ENCODE measurements at places on chromosomes 3 and 15.

- H3K4me3 ChIP-seq = no peak overlapping the region
- H3K4me1 ChIP-seq = peaks cover 4% of the 10 kb centered on the region
- no peak for DNase-seq
- H3K27me3 ChIP-seq = peaks cover 9% of the 10 kb centered on the region
- H3K27ac ChIP-seq = no peak overlapping the region
Observed at GRCh38 chr15:78617076-78617475, 3.7 kb downstream of the CHRNA3 start.

- H3K36me3 ChIP-seq = no peaks in the 10 kb centered on the region
- DNase-seq = no peak
- H3K4me1 ChIP-seq = peaks cover 27% of the 10 kb centered on the region
- H3K27ac ChIP-seq = peak overlapping the region; percentile 87
Observed at GRCh38 chr3:11600501-11601282, 43.0 kb downstream of the VGLL4 start.

DNA sequence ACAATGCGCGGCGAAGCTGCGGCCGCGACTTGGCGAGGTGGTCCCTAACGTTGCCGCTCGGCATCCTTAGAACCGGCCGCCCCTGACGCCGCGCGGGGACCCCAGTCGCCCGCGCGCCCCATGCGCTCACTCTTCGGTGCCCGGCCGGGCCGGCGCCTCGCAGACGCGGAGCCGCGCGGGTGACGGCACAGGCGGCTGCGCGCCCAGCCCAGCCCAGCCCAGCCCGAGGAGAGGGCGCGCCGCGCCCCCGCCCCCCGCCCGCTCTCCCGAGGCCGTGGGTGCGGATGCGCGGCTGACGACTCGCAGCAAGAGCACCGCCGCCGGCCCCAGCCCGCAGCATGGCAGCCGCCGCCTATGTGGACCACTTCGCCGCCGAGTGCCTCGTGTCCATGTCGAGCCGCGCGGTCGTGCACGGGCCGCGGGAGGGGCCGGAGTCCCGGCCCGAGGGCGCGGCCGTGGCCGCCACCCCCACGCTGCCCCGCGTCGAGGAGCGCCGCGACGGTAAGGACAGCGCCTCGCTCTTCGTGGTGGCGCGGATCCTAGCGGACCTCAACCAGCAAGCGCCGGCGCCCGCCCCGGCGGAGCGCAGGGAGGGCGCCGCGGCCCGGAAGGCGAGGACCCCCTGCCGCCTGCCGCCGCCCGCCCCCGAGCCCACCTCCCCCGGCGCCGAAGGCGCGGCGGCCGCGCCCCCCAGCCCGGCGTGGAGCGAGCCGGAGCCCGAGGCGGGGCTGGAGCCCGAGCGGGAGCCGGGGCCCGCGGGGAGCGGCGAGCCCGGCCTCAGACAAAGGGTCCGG lies 437 bp downstream of the KLF13 start:
- DNase-seq = no peak
- peak overlapping the region; percentile 48 for H3K4me3 ChIP-seq
- H3K27ac ChIP-seq = peak overlapping the region; percentile 97
- H3K36me3 ChIP-seq = peaks cover 2% of the 10 kb centered on the region

DNA sequence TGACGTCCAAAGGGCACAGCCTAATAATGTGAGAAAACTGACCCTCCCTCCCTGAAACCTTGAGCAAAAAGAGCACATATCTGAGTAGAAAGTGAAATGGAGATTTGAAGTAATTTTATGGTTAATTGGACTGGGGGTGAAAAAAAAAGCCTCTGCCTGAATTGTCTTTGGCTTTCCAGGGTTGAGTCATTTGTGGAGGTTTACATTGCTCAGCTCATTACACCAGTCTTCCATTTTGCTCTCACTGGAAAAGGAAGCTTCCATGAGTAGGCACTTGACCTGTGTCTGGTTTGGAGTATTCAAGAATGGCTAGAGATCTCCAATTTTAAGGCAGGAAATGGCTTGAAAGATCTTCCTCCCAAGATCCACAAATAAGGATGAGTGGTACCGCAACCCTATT lies 273.9 kb downstream of the PDCD6IP start:
- no peak overlapping the region for H3K27ac ChIP-seq
- no peaks in the 10 kb centered on the region for H3K36me3 ChIP-seq
- H3K4me3 ChIP-seq = no peak overlapping the region
- DNase-seq = no peak
- H3K27me3 ChIP-seq = no peaks in the 10 kb centered on the region
- peaks cover 4% of the 10 kb centered on the region for H3K4me1 ChIP-seq

GRCh38 chr3:89246326-89246725 lies 138.9 kb downstream of the EPHA3 start:
- no peak for DNase-seq
- H3K27ac ChIP-seq = no peak overlapping the region
- no peaks in the 10 kb centered on the region for H3K4me1 ChIP-seq
- no peak overlapping the region for H3K4me3 ChIP-seq
- no peaks in the 10 kb centered on the region for H3K36me3 ChIP-seq

DNA sequence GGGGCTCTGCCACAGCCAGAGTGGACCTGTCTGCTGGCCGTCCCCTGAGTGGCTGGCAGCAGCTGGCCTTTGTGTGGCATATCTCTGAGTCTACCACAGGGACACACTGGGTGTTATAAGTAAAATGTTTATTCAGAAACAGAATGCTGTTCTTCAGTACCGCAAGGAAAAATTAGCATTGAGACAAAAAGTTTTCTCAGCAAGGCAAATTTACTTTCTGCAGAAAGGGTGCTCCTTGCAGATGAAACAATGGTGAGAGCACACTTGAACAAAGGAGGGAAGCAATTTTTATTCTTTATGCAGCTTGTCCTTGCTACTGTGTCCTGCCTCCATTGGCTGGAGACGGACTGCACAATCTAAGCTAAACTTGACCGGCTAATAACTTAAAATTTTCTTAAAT lies 4.0 kb downstream of the TMEM89 start:
- no peak overlapping the region for H3K4me3 ChIP-seq
- H3K4me1 ChIP-seq = no peaks in the 10 kb centered on the region
- H3K27ac ChIP-seq = no peak overlapping the region
- DNase-seq = no peak
- no peaks in the 10 kb centered on the region for H3K36me3 ChIP-seq

- peaks cover 8% of the 10 kb centered on the region for H3K4me1 ChIP-seq
- no peak overlapping the region for H3K27ac ChIP-seq
- H3K36me3 ChIP-seq = peaks cover 67% of the 10 kb centered on the region
- no peak for DNase-seq
- no peaks in the 10 kb centered on the region for H3K27me3 ChIP-seq
Observed at GRCh38 chr3:47849699-47850563, 47.0 kb downstream of the DHX30 start.

DNA sequence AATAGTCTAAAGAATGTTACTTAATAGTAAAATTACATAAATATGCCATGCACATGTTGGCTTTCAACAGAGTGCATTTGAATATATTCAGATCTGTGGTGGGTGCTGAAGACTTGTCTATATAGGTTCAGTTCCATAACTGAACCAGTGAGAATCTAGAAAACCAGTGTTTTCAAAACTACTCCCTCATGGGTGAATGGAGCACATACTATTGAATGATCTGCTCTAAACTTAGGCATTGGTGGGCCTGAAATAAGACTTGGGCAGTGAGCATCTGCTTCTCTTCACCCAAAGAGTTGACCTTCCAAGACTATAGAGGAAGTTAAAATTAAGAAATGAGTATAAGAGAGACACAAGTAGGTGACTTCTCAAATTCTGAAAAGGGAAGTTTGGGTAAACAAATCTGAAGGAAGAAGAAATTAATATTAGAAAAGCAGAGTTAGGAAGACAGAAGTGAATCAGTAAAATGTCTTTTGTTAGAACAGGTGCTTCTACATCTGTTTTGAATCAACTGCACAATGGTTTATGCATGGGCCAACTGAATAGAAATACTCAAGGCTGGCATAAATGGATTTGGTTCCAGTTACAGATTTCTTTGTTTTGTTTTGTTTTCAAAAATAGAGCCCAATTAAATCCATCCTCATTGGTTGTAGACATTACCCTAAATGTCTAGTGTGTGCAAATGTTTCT lies 19.3 kb downstream of the ALCAM start:
- no peaks in the 10 kb centered on the region for H3K27me3 ChIP-seq
- peaks cover 31% of the 10 kb centered on the region for H3K4me1 ChIP-seq
- DNase-seq = peak; percentile 31
- H3K4me3 ChIP-seq = no peak overlapping the region
- H3K36me3 ChIP-seq = no peaks in the 10 kb centered on the region

DNA sequence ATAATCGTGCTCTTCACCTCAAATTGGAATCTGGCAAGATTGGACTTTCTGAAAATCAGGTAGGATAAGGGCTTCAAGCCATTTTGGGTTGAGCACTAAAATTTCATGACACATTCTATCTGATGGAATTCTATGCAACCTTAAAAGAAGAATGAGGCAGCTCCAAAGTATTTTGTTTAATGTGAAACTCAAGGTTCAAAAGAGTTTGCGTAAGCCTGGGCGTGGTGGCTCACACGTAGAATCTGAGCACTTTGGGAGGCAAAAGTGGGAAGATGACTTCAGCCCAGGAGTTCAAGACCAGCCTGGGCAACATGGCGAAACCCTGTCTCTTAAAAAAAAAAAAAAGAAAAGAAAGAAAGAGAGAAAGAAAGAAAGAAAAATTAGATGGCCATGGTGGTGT lies 3.6 kb upstream of the PLA1A start:
- no peak overlapping the region for H3K4me3 ChIP-seq
- peaks cover 13% of the 10 kb centered on the region for H3K4me1 ChIP-seq
- no peak overlapping the region for H3K27ac ChIP-seq
- H3K27me3 ChIP-seq = no peaks in the 10 kb centered on the region
- no peak for DNase-seq
- no peaks in the 10 kb centered on the region for H3K36me3 ChIP-seq

GRCh38 chr3:58409663-58410062 lies 24.0 kb downstream of the PDHB start:
- H3K4me1 ChIP-seq = peaks cover 14% of the 10 kb centered on the region
- H3K4me3 ChIP-seq = no peak overlapping the region
- peaks cover 2% of the 10 kb centered on the region for H3K36me3 ChIP-seq
- no peak overlapping the region for H3K27ac ChIP-seq

- H3K4me3 ChIP-seq = no peak overlapping the region
- no peaks in the 10 kb centered on the region for H3K27me3 ChIP-seq
- H3K36me3 ChIP-seq = no peaks in the 10 kb centered on the region
- H3K27ac ChIP-seq = no peak overlapping the region
- DNase-seq = no peak
Observed at GRCh38 chr3:131109156-131109555, 82.5 kb downstream of the NEK11 start.

GRCh38 chr3:3288255-3288654 lies 108.8 kb upstream of the CRBN start:
- no peaks in the 10 kb centered on the region for H3K4me1 ChIP-seq
- DNase-seq = no peak
- no peak overlapping the region for H3K27ac ChIP-seq
- no peaks in the 10 kb centered on the region for H3K36me3 ChIP-seq
- no peaks in the 10 kb centered on the region for H3K27me3 ChIP-seq
- H3K4me3 ChIP-seq = no peak overlapping the region

DNA sequence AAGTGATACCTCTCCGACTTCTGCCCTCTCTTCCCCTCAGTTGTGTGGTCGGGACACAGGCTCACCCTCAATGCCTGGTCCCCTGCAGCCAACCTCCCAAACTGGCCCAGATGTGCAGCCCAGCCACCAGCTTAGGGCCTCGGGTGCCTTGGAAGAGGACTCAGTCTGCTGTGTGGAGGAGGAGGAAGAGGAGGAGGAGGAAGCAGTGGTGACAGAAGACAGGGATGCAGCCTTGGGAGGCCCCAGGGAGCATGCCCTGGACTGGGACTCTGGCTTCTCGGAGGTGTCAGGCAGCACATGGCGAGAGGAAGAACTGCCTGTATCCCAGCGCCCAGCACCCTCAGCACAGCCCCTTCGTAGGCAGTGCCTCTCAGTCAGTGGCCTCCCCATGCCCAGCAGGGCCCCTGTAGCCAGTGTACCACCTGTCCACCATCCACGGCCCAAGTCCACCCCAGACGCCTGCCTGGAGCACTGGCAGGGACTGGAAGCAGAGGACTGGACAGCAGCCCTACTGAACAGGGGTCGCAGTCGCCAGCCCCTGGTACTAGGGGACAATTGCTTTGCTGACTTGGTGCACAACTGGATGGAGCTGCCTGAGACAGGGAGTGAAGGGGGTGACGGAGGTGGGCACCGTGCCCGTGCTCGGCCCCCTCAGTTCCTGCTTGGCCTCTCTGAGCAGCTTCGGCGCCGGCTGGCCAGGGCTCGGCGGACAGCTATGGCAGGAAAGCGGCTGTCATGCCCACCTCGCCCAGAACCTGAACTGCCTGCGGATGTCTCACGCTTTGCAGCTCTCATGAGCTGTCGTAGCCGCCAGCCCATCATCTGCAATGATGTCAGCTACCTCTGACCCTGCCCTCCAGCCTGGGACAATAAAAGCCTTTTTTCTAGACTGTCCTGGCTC lies 1.3 kb downstream of the INKA1 start:
- peak overlapping the region; percentile 99 for H3K4me3 ChIP-seq
- peaks cover 62% of the 10 kb centered on the region for H3K4me1 ChIP-seq
- peak overlapping the region; percentile 91 for H3K27ac ChIP-seq
- peak; percentile 63 for DNase-seq
- no peaks in the 10 kb centered on the region for H3K36me3 ChIP-seq

- no peak overlapping the region for H3K27ac ChIP-seq
- no peaks in the 10 kb centered on the region for H3K27me3 ChIP-seq
- H3K4me1 ChIP-seq = no peaks in the 10 kb centered on the region
- no peak overlapping the region for H3K4me3 ChIP-seq
- no peak for DNase-seq
- no peaks in the 10 kb centered on the region for H3K36me3 ChIP-seq
Observed at GRCh38 chr15:78650022-78650421, 9.0 kb upstream of the CHRNB4 start.

GRCh38 chr3:73604451-73604850 lies 20.3 kb downstream of the PDZRN3 start:
- no peaks in the 10 kb centered on the region for H3K27me3 ChIP-seq
- no peaks in the 10 kb centered on the region for H3K36me3 ChIP-seq
- no peak overlapping the region for H3K27ac ChIP-seq
- no peak for DNase-seq
- H3K4me1 ChIP-seq = no peaks in the 10 kb centered on the region

GRCh38 chr3:196920733-196921132 lies 21.6 kb downstream of the NCBP2 start:
- H3K4me3 ChIP-seq = no peak overlapping the region
- peak overlapping the region; percentile 66 for H3K27ac ChIP-seq

GRCh38 chr3:33904730-33905129 lies 106.3 kb downstream of the PDCD6IP start:
- H3K27ac ChIP-seq = no peak overlapping the region
- no peaks in the 10 kb centered on the region for H3K4me1 ChIP-seq
- DNase-seq = no peak
- H3K36me3 ChIP-seq = no peaks in the 10 kb centered on the region
- H3K27me3 ChIP-seq = no peaks in the 10 kb centered on the region

GRCh38 chr3:50068134-50068533 lies 20.6 kb upstream of the RBM5 start:
- no peak overlapping the region for H3K27ac ChIP-seq
- H3K4me1 ChIP-seq = no peaks in the 10 kb centered on the region
- no peak for DNase-seq
- H3K27me3 ChIP-seq = no peaks in the 10 kb centered on the region
- H3K36me3 ChIP-seq = peaks cover 88% of the 10 kb centered on the region
